ENCODE measurements at places on chromosomes 12 and 14. TPM values are rescaled to one million over a fixed set of nuclear protein-coding genes. Genes with fewer than 3 reads are reported as not detected.

DNA sequence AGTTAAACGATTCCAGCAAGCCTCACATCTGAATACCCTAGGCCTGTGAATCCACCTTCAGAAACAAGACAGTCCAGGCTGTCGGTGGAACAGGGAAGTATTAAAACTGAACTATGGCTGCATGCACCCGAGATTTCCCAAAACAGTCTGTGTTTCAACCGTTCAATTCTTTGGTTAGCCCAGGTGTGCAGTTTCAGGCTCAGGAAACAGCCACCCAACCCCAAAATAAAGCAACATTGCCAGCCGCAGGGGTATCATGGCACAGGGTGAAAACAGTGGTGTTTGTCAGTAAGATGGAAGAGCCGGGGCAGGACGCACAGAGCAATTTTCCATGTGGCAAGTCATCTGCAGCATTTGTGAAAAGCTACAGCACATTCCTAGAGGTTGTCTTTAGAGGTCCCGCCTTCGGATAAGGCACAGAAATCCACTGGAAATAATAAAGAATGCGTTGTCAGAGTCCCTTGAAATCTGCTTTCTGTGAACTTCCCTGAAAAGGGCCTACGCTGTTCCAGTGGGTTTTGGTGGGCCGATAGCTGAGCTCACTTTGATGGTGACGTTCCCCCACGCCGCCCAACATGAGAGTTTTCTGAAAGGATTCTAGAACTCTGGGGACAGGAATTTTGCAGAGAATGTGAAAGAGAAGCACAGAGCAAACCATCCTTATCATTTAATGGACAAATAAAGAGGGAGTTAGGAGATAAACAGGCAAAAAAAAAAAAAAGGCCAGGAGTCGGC is 84.9 kb downstream of the BCL11B start:
- DNase-seq = no peak

- no peak for DNase-seq
Observed at GRCh38 chr12:69392179-69392928, 32.8 kb downstream of the YEATS4 start.

Gene COX8C
- total RNA-seq = not detected

Gene SYCP3
- total RNA-seq = not detected

Gene KRT83
- total RNA-seq = not detected

GRCh38 chr14:50733494-50733893 is 65.4 kb upstream of the SAV1 start:
- no peak for DNase-seq
